ENCODE measurements at places on chromosomes 6 and 20.

GRCh38 chr20:14883324-14883723 lies 545.9 kb upstream of the FLRT3 start:
- no peak for DNase-seq

DNA sequence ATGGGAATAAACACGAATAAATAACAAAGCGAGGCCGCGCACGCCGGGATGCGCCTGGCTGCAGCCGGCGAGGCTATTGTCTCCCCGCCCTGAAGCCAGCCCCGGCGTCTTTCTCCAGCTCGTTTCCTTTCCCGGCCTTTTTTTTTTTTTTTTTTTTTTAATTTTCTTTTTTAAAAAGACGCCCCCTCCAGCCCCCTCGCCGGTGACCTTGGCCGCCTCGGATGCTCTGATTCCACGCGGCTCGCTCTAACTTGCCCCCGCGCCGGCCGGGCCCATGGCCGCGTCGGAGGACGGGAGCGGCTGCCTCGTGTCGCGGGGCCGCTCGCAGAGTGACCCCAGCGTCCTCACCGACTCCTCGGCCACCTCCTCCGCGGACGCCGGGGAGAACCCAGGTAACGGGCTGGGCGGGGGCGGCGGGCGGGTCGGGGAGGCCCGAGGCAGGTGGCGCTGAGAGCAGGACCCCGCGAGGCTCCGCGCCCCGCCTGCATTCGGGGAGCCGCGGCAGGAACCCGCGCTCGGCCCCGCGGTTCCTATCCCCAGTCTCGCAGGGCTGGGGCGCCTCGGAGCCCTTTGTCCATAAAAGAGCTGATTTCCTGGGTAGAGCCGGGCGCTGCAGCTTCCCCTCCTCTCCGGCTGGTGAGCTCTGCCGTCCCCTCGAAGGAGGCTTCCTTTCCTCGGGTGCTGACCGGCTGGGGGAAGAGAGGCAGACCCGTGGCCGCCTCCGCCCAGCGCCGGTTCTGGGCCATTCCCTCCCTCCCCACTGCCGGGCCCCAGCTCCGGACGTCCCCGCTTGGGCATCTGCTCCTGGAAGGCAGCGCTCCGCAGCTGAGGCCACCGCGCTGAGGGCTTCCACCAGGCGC lies 631 bp downstream of the PHACTR3 start:
- DNase-seq = no peak

DNA sequence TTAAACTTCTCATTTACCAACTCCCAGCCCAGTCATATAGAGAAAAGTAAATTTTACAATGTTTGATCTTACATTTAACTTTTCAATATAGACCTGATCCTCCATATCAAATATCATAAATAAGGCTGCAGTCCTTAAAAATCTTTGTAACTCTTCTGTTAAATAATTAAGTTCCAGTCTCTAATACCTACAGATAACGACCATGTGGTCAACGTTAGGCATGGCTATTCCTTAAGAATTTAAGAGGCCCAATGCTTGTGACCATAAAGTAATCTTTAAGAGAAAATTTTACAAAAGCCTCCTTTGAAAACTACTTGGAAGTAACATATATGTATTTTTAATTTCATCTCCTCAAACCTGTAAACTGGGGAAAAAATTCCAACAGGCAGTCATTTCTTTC lies 1.6 kb downstream of the FBXO5 start:
- no peak for DNase-seq

DNA sequence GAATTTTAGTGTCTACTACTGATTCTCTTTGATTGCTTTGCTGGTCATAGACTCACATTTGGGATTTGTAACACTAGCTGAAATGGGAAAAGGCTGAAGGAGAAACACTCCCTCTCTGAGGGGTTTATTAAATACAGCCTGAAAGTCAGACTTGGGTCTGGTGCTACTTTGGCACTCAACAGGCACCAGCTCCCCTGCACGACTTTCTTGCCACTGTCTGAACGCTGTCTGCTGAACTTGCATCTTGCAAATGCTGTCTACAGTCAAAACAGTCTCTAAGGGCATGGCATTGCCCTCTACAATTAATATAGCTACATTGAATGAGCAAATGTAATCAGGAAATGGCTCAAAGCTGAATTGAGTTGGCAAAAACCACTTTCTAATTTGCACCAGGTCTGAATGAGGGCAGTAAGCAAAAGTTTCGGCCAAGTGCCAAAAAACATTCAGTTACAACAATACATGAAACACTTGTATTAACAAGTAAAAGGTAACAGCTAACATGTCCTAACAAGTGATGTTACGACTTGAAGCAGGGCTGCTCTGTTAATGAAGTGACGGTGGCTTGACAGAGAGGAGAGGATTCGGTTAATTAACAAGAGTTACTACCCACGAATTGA lies 119.5 kb downstream of the FOXC1 start:
- DNase-seq = no peak

DNA sequence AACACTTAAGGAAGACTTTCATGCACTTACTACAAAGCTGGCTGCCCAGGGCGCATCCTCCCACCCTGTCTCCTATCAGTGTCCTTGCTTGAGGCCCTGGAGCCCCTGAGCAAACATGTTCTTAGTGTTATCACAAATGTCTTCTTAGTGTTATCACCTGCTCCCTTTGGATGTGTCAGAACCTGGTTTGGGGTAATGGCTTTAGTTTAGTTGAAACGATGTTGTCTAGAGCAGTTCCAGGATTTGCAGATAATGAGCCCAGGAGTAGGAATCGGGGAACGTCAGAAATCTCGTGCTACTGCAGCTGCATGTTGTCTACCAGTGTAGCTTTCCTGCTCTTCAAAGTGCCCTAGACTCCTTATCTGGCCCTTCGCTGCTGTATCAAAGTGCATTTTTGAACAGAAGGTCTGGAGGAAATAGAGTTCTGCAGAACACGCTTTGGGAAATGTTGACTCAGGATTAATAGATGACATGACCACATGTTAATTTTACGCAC lies 69.6 kb downstream of the PHACTR2 start:
- DNase-seq = no peak

GRCh38 chr6:16585805-16586204 lies 175.5 kb downstream of the ATXN1 start:
- no peak for DNase-seq

All from RKO (cell line).